ENCODE measurements at places on chromosomes 16 and 17.

- no peak for DNase-seq
Measured at GRCh38 chr16:67648088-67648763, 3.3 kb downstream of the CARMIL2 start.

- DNase-seq: peak; percentile 20
Measured at GRCh38 chr17:70208080-70208794, 38.9 kb downstream of the KCNJ2 start.

GRCh38 chr17:46984341-46984740 lies 5.3 kb upstream of the RPRML start:
- DNase-seq: no peak

GRCh38 chr17:56023851-56024250 lies 129.4 kb upstream of the ANKFN1 start:
- DNase-seq: no peak

GRCh38 chr16:26951950-26952349 lies 114.8 kb upstream of the C16orf82 start:
- no peak for DNase-seq

DNA sequence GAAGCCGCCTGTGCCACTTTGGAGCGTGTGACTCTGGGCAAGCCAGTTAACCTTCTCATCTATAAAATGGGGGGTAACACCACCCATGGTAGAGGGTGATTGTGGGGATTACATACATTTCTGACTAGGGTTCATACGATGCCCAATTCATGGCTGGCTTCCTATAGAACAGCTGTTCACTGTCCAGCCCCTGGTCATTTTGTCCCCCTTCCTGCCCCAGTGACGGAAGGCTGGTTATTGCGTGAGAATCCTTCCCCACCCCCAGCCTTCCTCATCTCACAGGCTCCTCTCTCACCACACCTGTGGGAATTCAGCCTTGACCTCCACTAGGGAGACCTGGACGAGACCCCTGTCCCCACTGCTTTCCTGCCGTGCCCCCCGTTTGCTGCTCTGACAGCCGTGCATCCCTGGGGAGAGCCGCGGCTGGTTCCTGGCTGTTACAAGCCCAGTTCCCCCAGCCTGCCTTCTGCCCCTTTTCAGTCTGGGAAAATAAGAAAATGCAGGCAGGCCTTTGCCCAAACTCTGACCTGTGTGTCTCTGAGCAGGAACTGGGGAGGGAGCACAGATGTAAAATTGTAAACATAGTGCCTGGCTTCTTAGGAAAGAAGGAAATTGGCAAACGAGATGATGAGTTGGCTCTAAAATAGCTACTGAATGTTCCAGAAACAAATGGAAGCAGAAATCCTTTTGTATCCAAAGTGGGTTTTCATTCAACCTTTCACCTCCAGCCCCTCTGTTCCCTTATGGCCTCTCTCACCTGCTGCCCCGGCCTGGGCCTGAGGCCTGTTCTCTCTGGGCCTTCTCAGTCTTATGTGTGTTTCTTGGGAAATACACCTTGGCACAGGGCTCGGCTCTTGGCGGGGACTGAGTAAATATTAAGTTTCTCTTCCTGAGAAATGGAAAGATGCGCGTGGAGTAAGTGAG lies 67.3 kb downstream of the OR1D5 start:
- no peak for DNase-seq

DNA sequence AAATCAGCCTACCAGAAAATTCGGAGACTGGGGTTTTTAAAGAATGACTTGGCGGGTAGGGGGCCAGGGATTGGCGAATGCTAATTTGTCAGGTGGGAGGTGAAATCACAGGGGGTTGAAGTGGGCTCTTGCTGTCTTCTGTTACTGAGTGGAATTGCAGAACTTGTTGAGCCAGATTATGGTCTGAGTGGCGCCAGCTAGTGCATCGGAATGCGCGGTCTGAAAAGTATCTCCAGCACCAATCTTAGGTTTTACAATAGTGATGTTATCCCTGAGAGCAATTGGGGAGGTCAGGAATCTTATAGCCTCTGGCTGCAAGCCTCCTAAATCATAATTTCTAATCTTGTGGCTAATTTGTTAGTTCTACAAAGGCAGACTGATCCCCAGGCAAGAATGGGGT lies 762 bp upstream of the RBL2 start:
- no peak for DNase-seq

- no peak for DNase-seq
Measured at GRCh38 chr16:15701975-15702970, 52.2 kb downstream of the NDE1 start.

DNA sequence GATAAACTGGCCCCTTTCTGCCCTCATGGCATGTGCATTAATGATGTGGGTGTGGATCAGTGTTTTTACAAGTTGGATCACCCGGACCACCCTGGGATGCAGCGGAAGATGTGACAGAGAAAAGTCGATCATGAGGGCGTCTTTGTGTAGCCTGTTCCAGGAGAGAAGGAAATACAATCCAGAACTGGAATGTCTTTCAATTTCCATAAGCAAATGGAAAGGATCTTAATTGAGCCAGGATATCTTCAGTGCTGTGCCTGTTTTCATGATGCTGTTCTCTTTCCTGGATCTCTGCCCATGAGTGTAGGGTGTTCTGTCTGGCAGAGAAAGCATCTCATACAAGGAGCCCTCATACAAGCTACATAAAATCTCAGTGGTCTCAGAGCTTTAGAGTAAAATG lies 481.4 kb downstream of the XYLT1 start:
- DNase-seq: no peak

DNA sequence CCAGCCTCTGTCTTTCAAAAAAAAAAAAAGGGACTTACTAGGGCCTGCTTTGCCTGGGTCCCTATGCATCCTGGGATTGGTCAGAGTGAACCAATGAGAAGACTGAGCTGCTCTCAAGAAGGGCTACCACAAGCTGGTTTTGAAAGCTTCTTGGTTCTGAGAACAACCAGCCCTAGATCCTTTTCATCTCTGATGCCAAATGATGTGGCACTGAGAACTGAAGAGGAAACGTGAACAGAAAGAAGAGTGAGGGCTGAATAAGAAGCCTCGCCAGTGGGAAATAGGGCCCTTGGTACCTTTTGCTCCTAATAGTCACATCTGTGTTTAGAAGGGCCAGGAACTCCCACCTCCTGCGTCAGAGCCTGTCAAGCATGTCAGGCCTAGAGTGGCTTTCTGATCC lies 10.7 kb downstream of the TACO1 start:
- DNase-seq: no peak

GRCh38 chr16:15059324-15059723 lies 3.5 kb upstream of the NTAN1 start:
- DNase-seq: no peak

DNA sequence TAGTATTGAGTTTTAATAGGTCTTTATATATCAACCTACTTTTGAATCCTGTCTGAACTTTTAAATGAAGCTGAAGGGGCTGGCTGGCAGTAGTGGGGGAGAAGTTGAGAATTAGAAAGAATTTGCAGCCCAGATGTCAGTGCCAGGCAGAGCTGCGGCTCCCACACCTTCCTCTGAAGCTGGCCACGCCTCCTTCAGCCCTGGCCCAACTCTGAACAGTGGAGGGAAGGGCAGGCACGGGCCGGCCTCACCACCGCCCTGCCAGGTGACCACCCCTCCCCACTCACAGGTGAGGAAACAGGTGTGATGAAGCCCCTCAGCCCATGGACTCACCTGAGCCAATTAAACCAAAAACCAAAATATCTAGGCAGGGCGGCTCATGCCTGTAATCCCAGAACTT lies 87.0 kb downstream of the MGAT5B start:
- no peak for DNase-seq

- DNase-seq: no peak
Measured at GRCh38 chr16:55331648-55332185, 7.7 kb downstream of the IRX6 start.

DNA sequence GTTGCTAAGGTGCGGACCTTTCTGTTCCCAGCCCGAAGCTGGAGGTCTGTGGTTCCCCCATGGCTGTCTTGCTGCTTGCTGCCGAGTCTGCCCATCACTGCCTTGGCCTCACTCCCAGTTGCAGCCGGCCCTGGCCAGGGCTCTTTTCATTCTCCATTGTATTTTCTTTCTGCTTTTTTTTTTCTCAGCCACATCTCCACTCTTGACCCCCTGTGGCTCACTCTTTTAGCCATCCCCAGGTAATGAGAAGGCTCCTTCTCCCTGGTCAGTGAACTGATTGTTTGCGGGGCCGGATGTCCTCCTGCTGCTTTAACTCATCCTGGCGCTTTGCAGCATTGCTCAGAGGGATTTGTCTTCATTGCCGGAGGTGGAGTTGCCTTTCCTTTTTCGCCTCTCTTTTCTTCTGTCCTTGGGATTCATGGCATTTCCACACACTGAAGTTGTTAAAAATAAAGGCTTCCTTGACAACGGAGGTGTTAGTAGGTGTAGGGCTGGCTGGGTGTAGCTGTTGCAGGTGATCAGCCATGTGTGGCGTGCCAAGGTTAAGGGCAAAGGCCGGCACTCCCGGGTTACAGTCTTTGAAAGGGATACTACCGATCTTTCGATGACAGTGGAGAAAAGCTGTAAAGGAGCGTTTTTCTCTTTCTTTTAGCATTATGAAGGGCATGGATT lies 34.1 kb downstream of the MAP2K6 start:
- DNase-seq: no peak

GRCh38 chr17:69060822-69061221 lies at the start of gene ABCA9:
Gene ABCA9 (minus strand): TSS chr17:69060927. CDS start chr17:69051126, 9,801 bp downstream.
- DNase-seq: no peak

GRCh38 chr16:67934306-67935100 lies 2.1 kb downstream of the PSMB10 start:
- DNase-seq: no peak

- DNase-seq: no peak
Measured at GRCh38 chr17:340074-340473, 12.5 kb downstream of the RPH3AL start.

GRCh38 chr16:8850279-8850885 lies 18.4 kb downstream of the CARHSP1 start:
- no peak for DNase-seq

GRCh38 chr17:43373356-43373755 lies 25.4 kb upstream of the ARL4D start:
- no peak for DNase-seq

DNA sequence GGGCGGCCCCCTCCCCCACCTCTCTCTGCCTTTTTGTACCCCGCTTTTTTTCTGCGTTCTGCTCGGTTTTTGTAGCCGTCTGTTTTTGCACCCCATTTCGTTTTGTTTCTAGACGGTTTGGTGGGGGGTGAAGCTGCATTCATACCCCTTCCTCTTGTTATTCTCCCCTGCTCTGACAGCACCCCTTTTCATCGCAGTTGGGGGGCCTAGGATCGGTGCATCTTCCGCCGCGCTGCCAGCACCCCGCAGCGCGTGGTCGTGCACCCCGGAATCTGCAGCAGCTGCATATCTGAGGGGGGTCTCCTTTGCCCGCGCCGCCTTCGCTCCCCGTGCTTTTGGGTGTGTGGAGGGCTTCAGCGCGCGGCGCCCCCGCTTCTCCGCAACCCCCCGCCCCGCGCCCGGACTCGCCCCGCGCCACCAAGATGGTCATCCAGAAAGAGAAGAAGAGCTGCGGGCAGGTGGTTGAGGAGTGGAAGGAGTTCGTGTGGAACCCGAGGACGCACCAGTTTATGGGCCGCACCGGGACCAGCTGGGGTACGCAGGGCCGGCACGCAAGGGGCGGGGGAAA lies 455 bp downstream of the ATP1B2 start:
- DNase-seq: no peak

GRCh38 chr17:81101614-81102306 lies 63.5 kb upstream of the PVALEF start:
- DNase-seq: peak; percentile 98

DNA sequence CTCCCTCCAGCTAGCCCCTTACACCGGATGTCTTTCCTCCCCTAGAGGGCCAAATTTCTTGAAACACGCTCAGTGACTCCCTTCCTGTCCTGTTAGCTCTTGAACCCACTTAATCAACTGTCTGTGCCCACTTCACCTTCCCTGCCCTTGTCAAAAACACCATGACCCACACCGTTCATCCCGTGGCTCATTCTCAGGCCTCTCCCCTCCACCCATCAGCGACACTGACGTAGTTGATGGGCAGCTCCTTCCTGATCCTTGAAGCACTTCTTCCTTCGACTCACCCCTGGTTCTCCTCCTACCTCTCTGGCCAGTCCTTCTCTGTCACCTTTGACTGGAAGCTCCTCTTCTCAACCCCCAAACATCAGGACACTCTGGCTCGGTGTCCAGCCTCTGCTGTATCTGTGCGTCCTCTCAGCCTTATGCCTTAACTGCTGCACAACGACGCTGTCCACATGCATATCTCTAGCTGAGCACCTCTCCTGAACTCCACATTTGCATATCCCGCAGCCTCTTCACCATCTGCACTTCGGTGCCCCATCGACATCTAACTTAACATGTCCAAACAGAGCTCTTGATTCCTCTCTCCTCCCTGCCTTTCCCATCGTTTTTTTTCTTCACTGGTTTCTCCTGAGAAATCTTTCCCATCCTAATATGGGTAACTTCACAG lies 39.3 kb upstream of the CCDC182 start:
- no peak for DNase-seq

DNA sequence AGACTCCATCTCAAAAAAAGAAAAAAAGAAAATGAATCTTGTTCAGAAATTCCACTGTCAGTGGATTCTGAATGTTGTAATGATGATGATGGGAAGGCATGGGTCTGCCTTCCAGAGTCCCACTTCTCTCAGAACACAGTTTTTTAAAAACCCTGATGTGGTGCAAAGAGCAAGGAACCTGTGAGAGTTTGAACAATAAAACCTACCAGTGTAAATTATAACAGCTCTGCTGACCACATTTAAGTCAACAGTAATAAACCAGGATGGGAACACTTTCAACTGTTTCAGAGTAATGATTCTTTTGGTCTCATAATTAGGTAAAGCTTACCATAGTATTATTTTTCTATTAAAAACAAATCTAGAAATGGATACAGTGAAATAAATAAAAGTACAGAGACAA lies 99.0 kb downstream of the MYO1D start:
- no peak for DNase-seq

- peak; percentile 59 for DNase-seq
Measured at GRCh38 chr17:4249452-4250029, 14.2 kb downstream of the ANKFY1 start.

DNA sequence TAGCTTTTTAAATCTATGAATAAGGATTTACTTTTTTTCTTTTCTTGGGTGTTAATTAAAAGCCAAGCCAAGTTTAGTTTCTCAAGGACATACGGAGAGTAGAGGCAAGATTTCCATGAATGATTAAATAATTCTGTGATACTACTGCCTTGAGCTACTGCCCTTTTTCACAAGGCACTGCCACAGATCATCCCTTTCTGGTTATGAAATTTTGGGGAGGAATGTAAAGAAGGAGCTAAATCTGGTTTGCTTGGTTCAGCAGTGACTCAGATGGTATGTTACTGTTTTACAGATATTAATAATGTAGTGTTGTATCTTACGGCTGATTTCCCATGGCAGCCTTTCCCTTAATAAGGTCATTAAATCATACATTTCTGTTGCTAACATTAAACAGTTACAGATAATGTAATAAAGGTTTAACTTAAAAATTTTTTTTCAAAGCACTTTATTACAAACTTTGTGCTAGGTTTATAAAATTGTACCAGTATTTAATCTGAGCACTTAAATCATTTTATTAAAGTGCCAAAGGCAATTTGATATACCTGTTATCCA lies 2.6 kb downstream of the WSB1 start:
- DNase-seq: no peak

DNA sequence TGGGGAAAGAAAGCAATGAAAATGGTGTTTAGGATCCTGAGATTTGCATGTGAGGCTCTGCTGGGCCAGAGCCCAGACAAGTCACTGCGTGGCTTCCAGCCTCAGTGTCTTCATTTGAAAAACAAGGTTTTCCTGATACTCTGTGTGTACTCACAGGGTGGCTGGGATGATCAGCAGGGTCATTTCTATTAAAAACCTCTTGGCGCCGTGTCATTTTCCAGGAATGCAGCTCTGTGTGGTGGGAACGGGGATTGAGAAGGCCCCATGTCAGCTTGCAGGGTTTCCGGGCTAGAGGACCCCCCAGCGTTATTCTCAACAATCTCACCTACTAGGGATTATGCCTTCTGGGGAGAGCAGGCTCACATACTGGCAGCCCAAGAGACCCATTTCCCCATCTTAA lies 73.5 kb downstream of the FOXL1 start:
- DNase-seq: no peak

Data from GM10248 (cell line).